T-helper 1 cell (primary cell): ENCODE measurements at places on chromosomes 5 and 9.
A peak's percentile ranks its signal among the peaks of the same experiment; 100 is the strongest.

- DNase-seq = no peak
Measured at GRCh38 chr9:116144555-116144954, 9.0 kb upstream of the PAPPA start.

- DNase-seq = no peak
Measured at GRCh38 chr5:2260211-2261003, 377.7 kb upstream of the IRX4 start.

- DNase-seq = no peak
Measured at GRCh38 chr9:19513671-19514275, 105.0 kb downstream of the ACER2 start.

DNA sequence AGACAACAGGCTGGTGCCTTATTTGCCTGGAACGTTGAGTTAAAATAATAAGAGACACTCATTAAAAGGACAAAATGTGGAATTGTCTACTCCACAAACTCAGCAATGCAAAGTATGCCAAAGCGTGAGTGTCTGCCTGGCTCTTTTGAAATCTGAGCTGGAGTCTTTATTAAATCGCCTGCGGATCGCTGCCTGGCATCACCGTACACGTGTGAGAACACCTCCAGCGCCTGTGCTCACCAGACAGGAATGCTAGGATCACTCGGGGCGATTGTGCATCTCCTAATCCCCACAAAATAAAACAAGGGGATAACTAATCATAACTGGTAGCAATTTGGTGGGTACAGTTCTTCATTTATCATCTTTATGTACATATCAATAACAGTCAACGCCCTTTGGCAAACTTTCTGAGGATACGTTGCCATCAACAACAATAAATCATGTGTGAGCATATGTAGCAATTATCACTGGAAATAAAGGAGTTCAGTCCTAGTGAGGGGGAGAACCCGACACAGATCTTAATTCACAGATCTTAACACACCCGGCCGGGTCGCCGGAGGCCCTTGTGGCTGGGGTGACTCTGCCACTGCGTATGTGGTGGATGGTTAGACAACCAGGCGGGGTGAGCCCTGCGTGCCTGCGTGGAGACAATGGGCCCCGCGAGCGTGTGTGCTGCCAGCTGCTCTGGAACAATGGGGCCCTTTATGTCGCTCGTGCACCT, 284.9 kb upstream of the IRX1 start:
- DNase-seq = no peak

- peak; percentile 49 for DNase-seq
Measured at GRCh38 chr5:44809215-44809955, 638 bp downstream of the MRPS30 start.

DNA sequence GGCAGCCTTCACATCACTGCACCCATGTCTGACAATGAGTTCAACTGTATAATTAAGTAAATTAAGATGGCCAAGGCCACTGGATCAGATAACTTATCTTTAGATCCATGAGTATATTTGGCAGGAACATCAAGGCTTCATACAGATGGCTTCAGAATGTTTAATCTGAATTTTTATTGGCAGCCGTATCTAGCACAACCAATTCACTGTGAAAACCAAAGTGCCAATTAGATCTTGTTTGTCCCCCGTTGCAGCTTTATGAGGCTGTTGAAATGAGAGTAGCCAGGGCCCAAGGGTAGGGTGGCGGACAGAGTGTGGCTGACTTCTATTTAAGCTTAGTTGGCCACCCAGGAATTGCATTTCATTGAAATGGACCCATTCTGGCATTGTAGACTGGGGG, 137.7 kb downstream of the SYK start:
- DNase-seq = no peak
